ENCODE measurements at places on chromosomes 16 and 17. TPM values are rescaled to one million over a fixed set of nuclear protein-coding genes. Genes with fewer than 3 reads are reported as not detected.
A peak's percentile ranks its signal among the peaks of the same experiment; 100 is the strongest.

GRCh38 chr16:25966172-25967097 lies 274.7 kb downstream of the HS3ST4 start:
- no peaks in the 10 kb centered on the region for H3K27me3 ChIP-seq
- no peak for DNase-seq
- H3K4me3 ChIP-seq = no peak overlapping the region
- H3K4me1 ChIP-seq = no peaks in the 10 kb centered on the region

MMP25 gene
- total RNA-seq = 0.25 TPM

DNA sequence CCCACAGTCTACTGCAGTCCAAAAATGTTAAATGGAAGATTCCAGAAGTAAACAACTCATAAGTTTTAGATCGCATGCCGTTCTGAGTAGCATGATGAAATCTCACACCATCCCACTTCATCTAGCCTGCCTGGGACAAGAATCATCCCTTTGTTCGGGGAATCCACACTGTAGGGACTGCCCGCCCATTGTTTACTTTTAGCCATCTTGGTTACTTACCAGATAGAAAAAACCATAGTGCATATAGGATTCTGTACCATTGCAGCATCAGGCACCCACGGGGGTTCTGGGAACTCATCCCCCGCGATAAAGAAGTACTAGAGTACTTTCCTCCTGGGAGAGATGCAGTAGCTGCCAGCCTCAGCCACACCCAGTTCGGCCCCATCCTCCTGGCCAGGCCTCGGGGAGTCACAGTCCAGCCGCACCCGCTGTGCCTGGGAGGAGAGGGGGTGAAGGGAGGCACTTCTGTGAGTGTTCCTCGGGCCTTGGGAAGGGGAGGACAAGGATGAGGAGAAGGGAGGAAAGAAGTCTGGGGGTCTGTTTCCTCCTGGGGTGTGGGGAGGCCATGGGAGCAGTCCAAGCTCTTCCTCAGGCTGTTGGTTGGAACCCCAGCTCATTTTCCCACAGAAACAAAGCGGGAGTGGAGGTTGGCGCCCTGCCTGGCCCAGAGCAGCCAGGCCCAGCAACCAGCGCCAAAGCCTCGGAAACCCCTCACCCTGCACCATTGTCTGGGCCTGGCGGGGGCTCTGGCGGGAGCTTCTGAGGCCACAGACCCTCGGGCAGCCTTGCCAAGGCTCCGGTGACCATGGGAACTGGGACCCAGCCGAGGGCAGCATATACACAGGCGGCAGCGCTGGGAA lies 8.9 kb downstream of the TRIM47 start:
- DNase-seq = no peak
- H3K27ac ChIP-seq = peak overlapping the region; percentile 89
- H3K4me3 ChIP-seq = peak overlapping the region; percentile 21
- H3K4me1 ChIP-seq = peaks cover 64% of the 10 kb centered on the region
- H3K27me3 ChIP-seq = no peaks in the 10 kb centered on the region

- H3K27ac ChIP-seq = peak overlapping the region; percentile 89
- H3K4me1 ChIP-seq = peaks cover 28% of the 10 kb centered on the region
- peak overlapping the region; percentile 85 for H3K4me3 ChIP-seq
- H3K36me3 ChIP-seq = no peaks in the 10 kb centered on the region
- no peak for DNase-seq
Observed at GRCh38 chr17:41919840-41920579, 1.3 kb upstream of the ACLY start.

KRT40 gene
- not detected for total RNA-seq

GRCh38 chr17:44219616-44220212 lies at the start of gene UBTF:
Gene UBTF (minus strand): TSS chr17:44219675. CDS start chr17:44218229, 1,446 bp downstream.
- H3K27me3 ChIP-seq = no peaks in the 10 kb centered on the region
- H3K4me3 ChIP-seq = peak within 1 kb of the TSS; percentile 92
- H3K36me3 ChIP-seq = peaks cover 17% of the 10 kb centered on the region
- no peak for DNase-seq

- H3K4me1 ChIP-seq = peaks cover 16% of the 10 kb centered on the region
- no peak overlapping the region for H3K4me3 ChIP-seq
- peaks cover 11% of the 10 kb centered on the region for H3K27me3 ChIP-seq
- H3K36me3 ChIP-seq = no peaks in the 10 kb centered on the region
- DNase-seq = no peak
Observed at GRCh38 chr16:2016407-2016922, 3.1 kb upstream of the NPW start.

ZNF652 gene
- 42.7 TPM for total RNA-seq

DNA sequence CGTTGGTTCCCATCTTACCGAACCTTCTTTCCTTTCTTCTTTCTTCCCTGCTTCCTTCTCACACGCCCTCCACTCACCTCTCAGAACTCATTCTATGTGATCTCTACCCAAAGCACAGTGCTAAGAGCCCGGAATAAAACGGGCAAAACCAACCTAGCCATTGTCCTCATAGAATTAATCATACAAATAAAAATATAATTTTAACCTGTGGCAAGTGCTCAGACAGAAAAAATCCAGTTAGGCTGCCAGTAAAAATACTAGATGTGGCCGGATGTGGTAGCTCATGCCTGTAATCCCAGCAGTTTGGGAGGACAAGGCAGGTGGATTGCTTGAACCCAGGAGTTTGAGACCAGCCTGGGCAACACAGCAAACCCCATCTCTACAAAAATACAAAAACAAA lies 27.0 kb downstream of the BMERB1 start:
- no peaks in the 10 kb centered on the region for H3K27me3 ChIP-seq
- DNase-seq = no peak
- no peak overlapping the region for H3K4me3 ChIP-seq
- no peaks in the 10 kb centered on the region for H3K4me1 ChIP-seq
- no peak overlapping the region for H3K27ac ChIP-seq
- H3K36me3 ChIP-seq = no peaks in the 10 kb centered on the region

GRCh38 chr16:84566545-84567257 lies 51.2 kb downstream of the COTL1 start:
- H3K27ac ChIP-seq = no peak overlapping the region
- DNase-seq = no peak
- no peaks in the 10 kb centered on the region for H3K4me1 ChIP-seq
- H3K4me3 ChIP-seq = no peak overlapping the region
- H3K36me3 ChIP-seq = no peaks in the 10 kb centered on the region

GRCh38 chr16:50531901-50532300 lies 16.3 kb upstream of the NKD1 start:
- H3K27me3 ChIP-seq = no peaks in the 10 kb centered on the region
- peak; percentile 58 for DNase-seq
- no peaks in the 10 kb centered on the region for H3K36me3 ChIP-seq
- no peak overlapping the region for H3K4me3 ChIP-seq

DNA sequence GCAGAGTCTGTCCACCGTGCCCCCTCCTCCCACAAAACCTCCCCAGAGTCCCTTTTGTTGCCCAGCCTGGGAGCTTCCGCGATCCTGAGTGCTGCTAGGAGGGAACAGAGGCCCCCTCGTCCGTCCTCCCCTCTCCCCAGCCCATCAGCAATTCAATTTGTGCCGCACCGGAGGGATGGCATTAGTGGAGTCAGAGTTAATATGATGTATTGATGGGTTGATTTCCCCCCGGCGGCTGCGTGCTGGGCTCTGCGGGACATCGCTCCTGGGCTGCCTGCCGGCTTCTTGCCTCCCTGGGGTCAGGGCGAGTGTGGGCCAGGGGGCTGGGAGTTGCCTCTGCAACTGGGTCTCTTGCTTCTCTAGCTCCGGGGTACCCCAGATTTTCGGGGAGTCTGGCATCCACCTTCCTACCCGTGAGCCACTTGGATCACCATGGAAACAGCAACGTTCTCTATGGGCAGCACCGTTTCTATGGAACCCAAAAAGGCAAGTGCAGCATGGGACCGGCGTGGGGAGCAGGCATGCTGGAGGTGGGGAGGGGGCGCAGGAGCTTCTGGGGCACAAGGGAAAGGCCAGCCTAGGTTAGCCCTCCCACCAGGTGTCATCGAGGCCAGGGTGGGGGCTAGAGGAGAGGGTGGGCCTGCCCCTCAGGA lies 42.9 kb downstream of the BAHCC1 start:
- H3K27ac ChIP-seq = no peak overlapping the region
- no peaks in the 10 kb centered on the region for H3K36me3 ChIP-seq
- no peak for DNase-seq
- no peaks in the 10 kb centered on the region for H3K27me3 ChIP-seq
- H3K4me1 ChIP-seq = peaks cover 33% of the 10 kb centered on the region

ALOX12 gene
- 16.0 TPM for total RNA-seq

DNA sequence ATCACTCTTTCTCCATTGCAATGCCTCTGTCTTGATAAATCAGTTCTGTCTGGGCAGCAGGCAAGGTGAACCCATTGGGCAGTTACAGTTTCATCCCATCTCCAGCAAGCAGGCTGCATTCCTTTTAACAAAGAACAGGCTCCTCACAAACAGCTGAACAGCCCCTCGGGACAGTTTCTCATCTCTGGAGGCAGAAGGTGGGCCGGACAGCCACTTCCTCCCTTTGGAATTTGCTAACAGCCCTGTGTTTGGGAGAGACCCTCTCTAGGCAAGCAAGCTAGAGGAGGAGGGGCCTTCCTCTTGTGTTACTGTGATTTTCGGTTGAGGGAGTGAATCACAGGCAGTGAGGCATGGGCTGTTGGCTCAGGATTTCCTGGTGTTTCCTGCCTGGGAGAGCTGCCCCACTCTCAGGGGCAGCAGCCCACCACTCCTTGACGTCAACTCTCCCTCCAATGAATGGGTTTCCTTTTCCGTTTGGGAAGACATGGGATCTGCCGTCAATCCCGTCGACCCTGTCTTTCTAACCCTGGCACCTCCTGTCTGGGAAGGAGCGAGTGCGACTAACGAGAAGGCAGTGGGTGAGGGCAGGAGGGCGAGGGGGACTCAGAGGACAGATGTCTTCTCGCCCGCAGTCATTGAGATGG lies 3.7 kb upstream of the PGS1 start:
- no peaks in the 10 kb centered on the region for H3K36me3 ChIP-seq
- no peaks in the 10 kb centered on the region for H3K27me3 ChIP-seq
- peak overlapping the region; percentile 41 for H3K27ac ChIP-seq
- DNase-seq = no peak

B3GNT9 gene
- total RNA-seq = 12.8 TPM

DNA sequence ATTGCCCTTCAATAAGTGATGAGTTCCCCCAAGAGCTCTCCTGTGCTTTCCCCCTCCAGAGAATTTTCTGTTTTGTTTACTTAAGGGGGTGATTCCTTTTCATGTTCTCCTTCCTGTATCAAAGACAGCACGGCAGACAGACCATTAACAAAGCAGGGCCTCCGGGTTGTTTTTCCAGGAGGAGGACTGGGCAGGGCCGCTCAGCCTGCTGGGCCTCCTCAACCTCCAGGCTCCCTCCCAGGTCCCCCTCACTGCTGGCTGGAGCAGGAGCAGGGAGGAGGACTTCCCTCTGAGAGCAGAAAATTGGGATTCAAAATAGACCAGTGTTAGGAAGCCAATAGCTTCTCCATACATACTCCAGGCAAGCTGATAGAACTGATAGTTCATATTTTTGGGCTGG lies 20.4 kb downstream of the SDK2 start:
- no peaks in the 10 kb centered on the region for H3K4me1 ChIP-seq
- no peak for DNase-seq

TP53TG3C gene
- total RNA-seq = not detected

MYH4 gene
- not detected for total RNA-seq

SCARF1 gene
- 26.3 TPM for total RNA-seq

DNA sequence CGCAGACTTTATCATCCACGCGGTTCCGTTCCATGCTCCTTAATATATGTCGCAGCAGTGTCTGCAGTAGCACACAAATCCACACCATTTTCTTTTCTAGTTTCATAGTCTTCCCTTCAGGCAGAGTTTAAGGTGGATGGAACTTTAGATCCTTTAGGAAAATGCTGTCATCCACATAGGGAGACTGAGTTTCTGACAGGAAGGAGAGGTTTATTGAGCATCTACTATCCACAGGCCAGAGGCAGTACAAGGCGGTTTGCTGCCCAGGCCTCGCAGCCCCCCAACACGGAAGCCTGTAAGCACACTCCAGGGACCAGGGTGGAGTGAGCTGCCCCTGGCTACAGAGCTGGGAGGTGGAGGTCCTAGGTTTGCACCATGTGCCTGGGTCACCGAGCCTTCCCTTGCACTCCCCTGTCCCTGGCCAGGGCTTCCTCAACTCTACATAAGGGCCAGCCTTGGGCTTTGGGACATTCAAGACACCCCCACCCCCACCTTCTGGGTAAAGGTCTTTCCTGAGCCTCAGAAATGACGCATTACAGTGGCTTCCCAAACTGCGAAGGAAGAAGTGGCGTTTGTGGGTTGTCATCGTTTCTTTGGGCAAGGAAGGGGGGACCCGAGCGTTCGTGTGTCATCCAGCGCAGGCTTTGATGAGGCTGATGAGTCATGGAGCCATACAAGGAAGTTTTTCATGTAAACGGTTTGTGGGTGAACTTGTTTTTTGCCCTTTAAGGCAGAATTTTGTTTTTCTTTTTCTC lies 146.5 kb upstream of the PLCG2 start:
- DNase-seq = no peak
- H3K27me3 ChIP-seq = no peaks in the 10 kb centered on the region
- H3K36me3 ChIP-seq = no peaks in the 10 kb centered on the region
- H3K4me3 ChIP-seq = no peak overlapping the region
- H3K27ac ChIP-seq = peak overlapping the region; percentile 57

CCDC78 gene
- total RNA-seq = 7.6 TPM

DNA sequence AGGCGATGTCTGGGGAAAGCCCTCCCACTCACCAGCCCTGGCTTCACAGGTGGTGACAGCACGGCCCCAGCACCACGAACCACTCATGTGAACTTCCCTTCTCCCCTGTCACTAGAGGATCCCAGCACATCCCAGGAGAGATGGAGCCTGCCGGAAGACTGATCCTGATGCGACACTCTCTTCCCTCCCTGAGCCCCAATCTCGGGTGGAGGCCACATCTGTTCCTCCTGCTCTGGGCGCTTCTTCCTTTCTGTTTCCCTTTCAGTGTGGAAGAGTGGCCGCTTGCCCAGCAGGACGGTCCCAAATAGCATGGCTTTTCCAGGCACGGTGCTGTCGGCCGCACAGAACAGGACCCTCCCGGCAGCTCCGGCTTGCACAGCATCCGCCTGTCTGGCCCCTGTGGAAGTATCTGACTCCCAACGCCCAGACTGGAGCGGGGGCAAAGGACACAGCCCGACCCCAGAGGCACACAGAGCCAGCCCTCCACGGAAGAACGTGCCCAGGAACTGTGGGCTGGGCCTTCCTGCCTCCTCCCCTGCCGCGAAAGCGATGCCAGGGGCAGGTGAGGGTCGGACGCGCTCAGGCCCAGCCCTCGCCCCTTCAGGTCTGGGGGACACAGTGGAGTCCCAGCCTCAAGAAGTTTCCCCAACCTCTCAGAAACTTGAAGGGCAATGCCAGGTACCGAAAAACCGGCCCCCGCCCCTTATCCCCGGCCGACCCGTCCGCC lies 37.6 kb downstream of the CBFA2T3 start:
- H3K36me3 ChIP-seq = no peaks in the 10 kb centered on the region
- DNase-seq = no peak
- H3K4me1 ChIP-seq = peaks cover 55% of the 10 kb centered on the region
- peak overlapping the region; percentile 60 for H3K27ac ChIP-seq

GRCh38 chr16:9138731-9139501 lies 47.5 kb downstream of the HAPSTR1 start:
- no peaks in the 10 kb centered on the region for H3K27me3 ChIP-seq
- no peak overlapping the region for H3K4me3 ChIP-seq
- no peak overlapping the region for H3K27ac ChIP-seq
- peaks cover 9% of the 10 kb centered on the region for H3K4me1 ChIP-seq
- no peak for DNase-seq

GRCh38 chr16:66432429-66432828 lies 5.3 kb downstream of the BEAN1 start:
- H3K27ac ChIP-seq = no peak overlapping the region
- H3K27me3 ChIP-seq = no peaks in the 10 kb centered on the region

Data from vagina (tissue), 2 donors.